ENCODE measurements at places on chromosomes 16 and 17.

DNA sequence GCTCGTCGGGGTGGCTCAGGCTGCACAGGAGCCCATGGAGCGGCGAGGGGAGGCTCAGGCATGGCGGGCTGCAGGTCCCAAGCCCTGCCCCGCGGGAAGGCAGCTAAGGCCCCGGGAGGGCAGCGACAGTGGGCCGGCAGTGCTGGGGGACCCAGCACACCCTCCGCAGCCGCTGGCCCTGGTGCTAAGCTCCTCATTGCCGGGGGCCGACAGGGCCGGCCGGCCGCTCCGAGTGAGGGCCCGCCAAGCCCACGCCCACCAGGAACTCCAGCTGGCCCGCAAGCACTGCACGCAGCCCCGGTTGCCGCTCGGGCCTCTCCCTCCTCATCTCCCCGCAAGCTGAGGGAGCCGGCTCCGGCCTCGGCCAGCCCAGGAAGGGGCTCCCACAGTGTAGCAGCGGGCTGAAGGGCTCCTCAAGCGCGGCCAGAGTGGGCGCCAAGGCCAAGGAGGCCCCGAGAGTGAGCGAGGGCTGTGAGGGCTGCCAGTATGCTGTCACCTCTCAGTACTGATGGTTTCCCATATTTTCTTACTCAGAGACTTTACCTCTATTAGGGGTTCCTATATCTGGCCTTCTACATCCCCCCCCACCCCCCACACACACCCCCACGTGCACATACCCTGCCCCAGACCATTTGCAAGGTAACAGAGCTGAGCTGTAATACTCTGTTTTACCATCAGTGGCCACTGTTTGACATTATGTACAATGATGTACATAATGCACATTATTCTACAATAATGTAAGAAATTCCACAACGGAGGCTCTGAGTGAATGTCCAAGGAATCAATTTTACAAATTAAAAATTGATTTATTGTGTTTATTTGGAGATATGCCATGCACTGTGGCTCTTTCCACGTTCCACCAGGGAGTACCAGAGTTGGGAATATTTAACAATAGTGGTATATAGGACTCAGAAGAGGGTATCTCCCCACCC is 3.7 kb upstream of the VAT1L start:
- DNase-seq = no peak

GRCh38 chr17:64707050-64707591 is 45.0 kb upstream of the SMURF2 start:
- peak; percentile 14 for DNase-seq

DNA sequence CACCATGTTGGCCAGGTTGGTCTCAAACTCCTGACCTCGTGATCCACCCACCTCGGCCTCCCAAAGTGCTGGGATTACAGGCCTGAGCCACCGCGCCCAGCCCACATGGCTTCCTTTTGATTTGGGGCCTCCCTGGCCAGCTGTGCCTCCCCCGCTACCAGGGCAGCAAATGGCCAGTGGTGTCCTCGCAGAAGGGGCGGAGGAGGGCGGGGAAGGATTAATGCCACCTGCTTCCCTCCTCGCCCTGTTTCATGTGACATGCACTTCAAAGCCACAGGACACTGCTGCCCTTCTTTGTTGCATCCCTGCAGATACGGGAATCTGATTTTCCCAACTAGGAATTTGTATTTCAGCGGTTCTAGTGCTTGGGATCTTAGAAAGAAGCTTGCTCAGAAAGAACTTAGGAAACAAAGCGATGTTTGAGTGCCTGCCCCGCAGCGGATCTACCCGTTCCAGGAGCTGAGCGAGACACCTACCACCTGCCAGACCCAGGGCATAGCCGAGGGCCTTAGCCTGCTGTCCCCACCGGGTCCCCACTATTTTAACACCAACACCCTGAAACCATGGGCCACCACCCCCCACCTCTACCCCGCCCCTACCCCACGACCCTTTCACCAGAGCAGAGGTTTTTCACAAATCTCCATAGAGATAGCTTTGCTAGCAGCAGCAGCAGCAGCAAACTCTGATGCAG is 37.7 kb upstream of the CCDC182 start:
- peak; percentile 15 for DNase-seq

- DNase-seq = peak; percentile 82
These were observed 1.4 kb downstream of the MSL1 start for GRCh38 chr17:40122999-40123810.

DNA sequence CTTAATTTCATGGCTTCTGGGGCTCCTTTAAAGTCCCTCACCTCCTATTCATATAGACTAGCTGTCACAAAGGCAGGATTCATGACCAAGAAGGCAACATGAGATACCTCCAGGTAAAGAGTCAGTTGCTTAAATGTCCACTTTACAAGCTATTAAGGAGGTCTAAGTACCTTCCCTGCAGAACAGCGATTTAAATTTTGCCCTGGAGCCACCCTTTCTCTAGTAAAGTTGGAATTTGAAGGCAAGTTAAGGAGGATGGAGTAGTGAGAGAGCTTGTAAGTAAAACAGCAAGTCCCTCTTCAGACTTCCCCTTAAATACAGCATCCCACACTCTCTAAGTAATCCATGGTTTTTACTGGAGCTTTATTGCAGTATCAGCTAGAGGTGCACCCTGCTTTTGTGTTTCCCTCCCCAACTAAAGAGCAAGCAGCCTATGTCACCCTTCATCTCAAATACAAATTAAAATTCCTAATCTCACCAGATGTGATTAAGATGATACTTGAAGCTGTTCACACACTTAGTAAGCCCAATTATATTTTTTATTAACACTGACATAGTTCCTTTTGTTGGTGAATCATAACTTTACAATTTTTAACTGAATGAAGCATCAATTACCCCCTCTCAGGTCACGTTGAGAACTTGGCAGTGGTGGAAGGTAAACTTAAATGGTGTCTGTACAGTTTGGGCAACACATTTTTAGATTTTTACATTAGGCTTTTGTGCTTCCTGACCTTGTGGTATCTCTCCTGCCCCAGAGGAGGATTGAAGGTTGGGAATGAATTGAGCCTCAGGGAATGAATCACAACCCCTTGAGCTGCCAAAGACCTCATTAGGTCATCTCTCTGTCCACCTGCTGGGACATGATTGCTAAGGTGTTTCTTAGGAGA is 108.9 kb downstream of the TANGO6 start:
- no peak for DNase-seq

Data from WTC11 (cell line).